Neural progenitor cell (in vitro differentiated cells): ENCODE measurements at places on chromosomes 12 and 14. TPM values are rescaled to one million over a fixed set of nuclear protein-coding genes. Genes with fewer than 3 reads are reported as not detected.

The SSTR1 gene
- not detected in 2 replicates for total RNA-seq

The OASL gene
- not detected in 2 replicates for total RNA-seq

The PDZRN4 gene
- 0.06 and 0.09 TPM in 2 replicates for total RNA-seq

The OR4N5 gene
- total RNA-seq: not detected in 2 replicates

The HHIPL1 gene
- total RNA-seq: 0.32 and 1.2 TPM in 2 replicates

The PLEKHD1 gene
- not detected in 2 replicates for total RNA-seq

The CLEC9A gene
- total RNA-seq: not detected in 2 replicates

The BDKRB2 gene
- 0.37 TPM in 2 replicates for total RNA-seq

The TMED10 gene
- total RNA-seq: 176 and 220 TPM in 2 replicates

The DHRS2 gene
- total RNA-seq: 0.59 and 2.8 TPM in 2 replicates

The IRAK3 gene
- total RNA-seq: 0.37 and 3.0 TPM in 2 replicates

The JPH4 gene
- total RNA-seq: 3.2 and 13.5 TPM in 2 replicates

The CIT gene
- 65.7 and 98.5 TPM in 2 replicates for total RNA-seq

The SLC7A8 gene
- 56.5 and 83.7 TPM in 2 replicates for total RNA-seq

The TIGAR gene
- total RNA-seq: 7.1 and 18.1 TPM in 2 replicates

The KRR1 gene
- 39.4 and 70.0 TPM in 2 replicates for total RNA-seq

The MGP gene
- not detected in 2 replicates for total RNA-seq

The KRT2 gene
- total RNA-seq: not detected in 2 replicates

The FOXN4 gene
- 0.25 TPM in 1 of 2 replicates, not detected in the other for total RNA-seq

The FLVCR2 gene
- total RNA-seq: 1.7 and 2.8 TPM in 2 replicates

The PRPH gene
- 0.74 TPM in 1 of 2 replicates, not detected in the other for total RNA-seq

The PROX2 gene
- total RNA-seq: not detected in 2 replicates

The RDH11 gene
- total RNA-seq: 80.6 and 90.6 TPM in 2 replicates

The SPIC gene
- not detected in 2 replicates for total RNA-seq

The PPP1R1A gene
- total RNA-seq: 2.3 and 3.8 TPM in 2 replicates

The LRRC9 gene
- total RNA-seq: 2.1 and 2.3 TPM in 2 replicates
